ENCODE measurements at places on chromosomes 6 and 20.

GRCh38 chr20:53284696-53285095 lies 308.9 kb downstream of the ZNF217 start:
- DNase-seq, result no peak

DNA sequence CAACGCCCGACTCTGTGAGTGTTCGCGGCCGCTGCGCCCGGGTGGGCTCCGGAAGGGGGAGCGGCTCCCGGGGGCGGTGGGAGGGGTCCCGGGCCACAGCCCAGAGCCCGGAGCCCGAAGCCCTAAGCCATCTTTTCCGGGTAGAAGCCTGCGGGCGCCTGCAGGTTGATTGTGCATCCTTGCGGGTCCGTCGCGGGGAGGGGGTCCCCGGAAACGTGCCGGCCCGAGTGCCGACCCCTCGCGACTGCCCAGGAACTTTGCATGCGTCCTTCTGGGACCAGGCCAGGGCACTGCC lies 413 bp downstream of the PTPRA start:
- peak; percentile 55 for DNase-seq

DNA sequence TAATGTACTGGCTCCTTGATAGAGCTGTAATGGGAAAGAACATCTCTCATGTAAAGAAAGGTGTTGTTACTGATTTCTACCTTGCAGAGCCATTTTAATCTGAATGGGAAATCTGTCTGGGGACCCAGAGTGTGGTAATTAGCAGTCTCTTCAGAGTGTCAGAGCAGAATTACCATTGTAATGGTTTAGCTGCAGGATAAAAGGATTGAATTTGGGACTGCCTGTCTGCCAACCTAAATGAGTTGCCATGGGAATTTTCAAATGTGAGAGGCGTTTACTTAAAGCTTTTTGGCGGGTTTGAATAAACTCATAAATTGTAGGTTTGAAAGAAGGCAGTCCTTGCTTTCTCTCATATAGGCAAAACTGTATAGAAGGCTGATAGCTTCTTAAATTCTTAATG lies 128.8 kb downstream of the QKI start:
- DNase-seq, result no peak

DNA sequence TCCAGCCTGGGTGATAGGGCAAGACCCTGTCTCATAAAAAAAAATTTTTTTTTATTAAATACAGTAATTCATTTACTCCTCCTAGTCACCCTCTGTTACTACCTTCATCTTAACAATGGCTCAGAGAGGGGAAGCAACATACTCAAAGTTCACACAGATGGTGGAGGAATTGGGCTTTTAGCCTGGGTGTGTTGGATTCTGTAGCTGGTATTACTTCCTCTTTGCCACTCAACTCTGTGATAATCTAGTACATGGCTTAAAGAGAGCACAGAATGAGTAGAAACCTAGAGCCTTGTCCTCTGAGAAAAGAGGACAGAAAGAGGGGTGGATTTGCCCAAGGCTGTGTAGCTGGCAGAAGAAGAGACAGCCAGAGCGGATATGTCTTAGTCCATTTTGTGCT lies 96.6 kb downstream of the DLGAP4 start:
- DNase-seq, result no peak

GRCh38 chr20:15059438-15059837 lies 722.0 kb upstream of the FLRT3 start:
- DNase-seq, result no peak

DNA sequence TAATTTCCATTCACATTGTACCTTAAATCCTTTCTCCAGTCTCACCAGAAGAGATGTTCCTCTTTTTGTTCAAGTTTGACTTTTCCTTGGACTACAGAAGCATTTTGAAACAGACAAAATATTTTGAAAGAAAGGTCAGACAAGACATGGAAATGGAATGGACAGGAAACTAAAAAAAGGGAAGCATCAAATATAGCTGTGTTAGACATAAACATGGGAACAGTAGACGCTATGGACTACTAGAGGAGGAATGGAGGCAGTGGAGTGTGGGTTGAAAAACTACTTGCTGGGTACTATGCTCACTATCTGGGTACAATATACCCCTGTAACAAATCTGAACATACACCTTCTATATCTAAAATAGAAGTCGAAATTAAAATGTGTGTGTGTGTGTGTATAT lies 4.1 kb upstream of the FAM135A start:
- DNase-seq, result no peak

DNA sequence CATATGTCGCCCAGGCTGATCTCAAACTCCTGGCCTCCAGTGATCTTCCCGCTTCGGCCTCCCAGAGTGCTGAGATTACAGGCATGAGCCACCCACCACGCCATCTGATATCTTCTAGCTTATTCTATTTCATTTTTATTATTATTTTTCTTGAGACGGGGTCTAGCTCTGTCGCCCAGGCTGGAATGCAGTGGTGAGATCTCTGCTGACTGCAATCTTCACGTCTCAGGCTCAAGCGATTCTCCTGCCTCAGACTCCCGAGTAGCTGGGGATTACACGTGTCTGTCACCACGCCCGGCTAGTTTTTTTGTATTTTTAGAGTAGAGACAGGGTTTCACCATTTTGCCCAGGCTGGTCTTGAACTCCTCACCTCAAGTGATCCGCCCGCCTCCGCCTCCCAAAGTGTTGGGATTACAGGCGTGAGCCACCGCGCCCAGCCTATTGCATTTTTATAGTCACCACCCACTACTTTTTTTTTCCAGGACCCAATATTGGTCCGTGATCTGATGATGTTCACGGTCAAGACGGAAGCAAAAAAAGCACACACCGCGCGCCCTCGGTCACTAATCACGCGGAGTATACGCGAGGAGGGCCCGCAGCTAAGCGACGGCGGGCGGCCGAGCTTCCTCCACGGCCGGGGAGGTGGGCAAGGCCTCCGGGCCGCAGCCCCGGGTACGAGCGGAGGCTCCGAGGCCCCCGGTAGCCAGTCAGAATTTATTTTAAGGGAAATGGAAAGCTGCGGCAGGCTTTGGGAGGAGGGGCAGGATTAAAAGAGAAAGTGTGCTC lies 1.1 kb upstream of the LSM14B start:
- no peak for DNase-seq

GRCh38 chr6:133083248-133083967 lies 157.7 kb upstream of the EYA4 start:
- no peak for DNase-seq

GRCh38 chr6:156645097-156645496 lies 132.1 kb upstream of the ARID1B start:
- DNase-seq, result no peak

- no peak for DNase-seq
These were observed 54.7 kb downstream of the NDUFAF5 start for GRCh38 chr20:13839421-13840092.

GRCh38 chr20:63218701-63219446 lies 2.9 kb upstream of the YTHDF1 start:
- DNase-seq, result no peak

DNA sequence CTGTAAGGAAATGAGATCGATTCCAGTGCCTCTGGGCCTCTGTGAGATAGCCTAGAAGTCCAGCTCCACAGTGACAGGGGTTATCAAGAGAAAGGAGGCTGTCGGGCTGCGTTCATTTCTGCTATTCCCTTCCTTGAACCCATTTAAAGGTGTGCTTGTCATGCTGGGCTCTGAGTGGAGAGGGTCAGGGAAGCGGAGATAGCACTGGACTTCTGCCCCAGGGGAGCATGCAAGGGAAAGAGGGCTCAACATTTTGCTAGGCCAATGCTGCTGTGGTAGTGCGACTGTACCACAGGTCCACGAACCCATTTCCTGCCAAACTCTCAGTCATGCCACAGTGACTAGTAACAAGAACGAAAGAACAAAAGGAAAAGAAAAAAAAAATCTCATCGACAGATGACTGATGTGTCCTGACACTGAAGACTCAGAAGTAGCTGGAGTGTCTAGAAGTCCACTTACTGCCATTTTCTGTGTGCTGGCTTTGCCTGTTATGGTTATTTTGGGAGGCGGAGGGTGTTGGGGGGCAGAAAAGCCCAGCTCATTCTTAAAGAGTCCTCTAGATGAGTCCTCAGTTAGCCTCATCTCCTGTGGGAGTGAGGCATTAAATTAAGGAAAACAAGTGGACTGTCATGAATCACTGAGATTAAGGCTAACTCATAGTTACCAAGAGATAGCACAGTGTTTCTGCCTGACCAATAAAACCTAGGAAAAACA lies 8.1 kb downstream of the NEDD9 start:
- DNase-seq, result no peak

DNA sequence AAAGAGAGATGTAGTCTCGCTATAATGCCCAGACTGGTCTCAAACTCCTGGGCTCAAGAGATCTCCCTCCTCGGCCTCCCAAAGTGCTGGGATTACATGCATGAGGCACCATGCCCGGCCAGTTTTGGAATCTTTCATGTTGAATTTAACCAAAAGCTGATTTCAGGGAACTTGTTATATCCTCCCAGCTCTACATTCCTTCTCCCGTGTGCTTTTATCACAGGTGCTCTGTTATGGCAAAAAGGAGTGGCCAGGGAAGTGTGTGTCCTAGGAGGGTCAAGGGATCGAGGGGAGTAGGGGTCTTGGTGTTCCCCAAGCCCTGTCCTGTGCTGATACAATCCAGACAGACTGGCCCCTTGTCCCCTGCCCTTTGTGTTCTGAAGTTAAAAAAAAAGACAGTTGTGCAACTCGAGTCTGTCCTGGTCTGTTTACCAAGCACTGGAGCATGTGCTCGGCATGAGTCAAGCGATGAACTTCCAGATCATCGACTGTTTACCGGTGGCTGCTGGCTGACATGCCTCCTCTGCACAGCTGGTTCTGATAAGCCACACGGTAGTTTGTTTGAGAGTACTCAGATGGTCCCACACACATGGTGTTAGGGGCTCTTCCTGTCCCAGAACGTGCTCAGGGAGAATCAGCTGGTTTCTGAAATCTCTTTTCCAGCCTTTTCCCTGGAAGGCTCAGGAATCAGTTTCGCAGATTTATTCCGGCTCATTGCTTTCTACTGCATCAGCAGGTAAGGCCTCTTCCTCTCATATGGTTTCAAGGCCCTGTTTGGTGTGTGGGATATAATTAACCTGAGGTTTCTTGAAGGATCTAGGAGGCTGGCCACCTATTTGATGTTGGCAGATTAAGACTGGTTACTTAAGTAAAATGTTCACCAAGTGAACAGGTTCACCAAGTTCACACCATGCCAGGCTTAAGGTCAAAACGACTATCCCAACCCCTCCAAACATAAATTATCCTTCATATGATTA lies 52.6 kb upstream of the NAA20 start:
- DNase-seq, result no peak

DNA sequence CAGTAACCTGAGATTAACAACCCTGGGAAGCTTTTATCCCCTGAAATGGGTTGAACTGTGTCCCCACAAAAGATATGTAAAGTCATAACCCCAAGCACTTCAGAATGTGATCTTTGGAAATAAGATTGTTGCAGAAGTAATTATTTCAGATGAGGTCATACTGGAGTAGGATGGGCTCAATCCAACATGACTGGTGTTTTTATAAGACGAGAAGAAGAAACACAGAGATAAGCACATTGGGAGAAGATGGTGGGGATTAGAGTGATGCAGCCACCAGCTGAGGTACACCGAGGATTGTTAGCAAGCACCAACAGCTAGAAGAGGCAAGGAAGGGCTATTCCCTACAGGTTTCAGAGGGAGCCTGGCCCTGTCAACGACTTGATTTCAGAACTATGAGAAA lies 12.5 kb upstream of the RNF217 start:
- DNase-seq, result no peak

DNA sequence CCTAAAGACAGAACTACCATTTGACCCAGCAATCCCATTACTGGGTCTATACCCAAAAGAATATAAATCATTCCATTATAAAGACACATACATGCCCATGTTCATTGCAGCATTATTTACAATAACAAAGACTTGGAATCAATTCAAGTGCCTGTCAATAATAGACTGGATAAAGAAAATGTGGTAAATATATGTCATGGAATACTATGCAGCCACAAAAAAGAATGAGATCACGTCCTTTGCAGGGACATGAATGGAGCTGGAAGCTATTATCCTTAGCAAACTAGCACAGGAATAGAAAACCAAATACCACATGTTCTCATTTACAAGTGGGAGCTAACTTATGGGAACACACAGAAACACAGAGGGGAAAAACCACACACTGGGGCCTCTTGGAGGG lies 8.7 kb upstream of the DEFB128 start:
- DNase-seq, result no peak

GRCh38 chr6:28545955-28546354 lies 20.3 kb downstream of the GPX5 start:
- DNase-seq, result no peak

GRCh38 chr6:21856456-21856825 lies 262.9 kb downstream of the SOX4 start:
- no peak for DNase-seq

- DNase-seq, result no peak
These were observed 90.8 kb upstream of the ELOVL5 start for GRCh38 chr6:53439556-53439955.

DNA sequence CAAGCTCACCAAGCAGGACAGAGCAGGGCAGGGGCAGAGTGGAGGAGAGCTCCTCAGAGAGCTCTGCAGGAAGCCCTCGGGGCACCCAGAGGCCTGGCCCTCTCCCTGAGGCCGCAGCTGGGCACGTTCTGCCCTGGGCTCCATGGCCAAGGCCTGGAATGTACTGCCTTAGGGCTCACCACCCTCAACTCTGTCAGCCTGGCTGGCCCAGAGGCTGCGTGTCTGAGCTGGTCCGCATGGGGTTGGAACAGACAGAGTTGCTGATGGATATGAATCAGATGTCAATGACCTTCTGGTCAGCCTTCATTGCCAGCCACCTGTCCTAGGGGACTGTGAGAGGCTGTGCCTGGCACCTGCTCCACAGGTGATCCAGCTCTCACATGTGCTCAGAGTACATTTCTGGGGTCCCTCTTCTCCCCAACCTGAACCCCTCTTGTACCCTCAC lies 33.2 kb upstream of the PCMTD2 start:
- DNase-seq, result no peak

DNA sequence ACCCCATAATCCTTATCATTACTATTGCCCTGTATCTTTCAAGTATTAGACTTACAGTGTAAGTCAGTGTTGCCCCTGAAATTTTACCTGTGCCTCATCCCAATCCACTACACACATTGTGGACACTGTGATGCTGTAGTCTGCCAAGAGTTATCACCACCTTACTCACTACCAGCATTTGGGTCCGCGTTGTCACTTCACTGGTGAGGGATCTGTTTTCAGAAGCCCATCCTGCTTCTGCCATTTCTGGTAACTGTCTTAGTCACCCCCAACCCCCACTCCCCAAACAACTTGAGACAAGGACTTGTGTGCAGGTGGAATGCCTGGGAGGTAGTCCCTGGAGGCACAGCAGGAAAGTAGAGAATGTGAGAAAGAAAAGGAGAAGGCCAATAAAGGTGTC lies 6.0 kb upstream of the RAB44 start:
- DNase-seq, result no peak

DNA sequence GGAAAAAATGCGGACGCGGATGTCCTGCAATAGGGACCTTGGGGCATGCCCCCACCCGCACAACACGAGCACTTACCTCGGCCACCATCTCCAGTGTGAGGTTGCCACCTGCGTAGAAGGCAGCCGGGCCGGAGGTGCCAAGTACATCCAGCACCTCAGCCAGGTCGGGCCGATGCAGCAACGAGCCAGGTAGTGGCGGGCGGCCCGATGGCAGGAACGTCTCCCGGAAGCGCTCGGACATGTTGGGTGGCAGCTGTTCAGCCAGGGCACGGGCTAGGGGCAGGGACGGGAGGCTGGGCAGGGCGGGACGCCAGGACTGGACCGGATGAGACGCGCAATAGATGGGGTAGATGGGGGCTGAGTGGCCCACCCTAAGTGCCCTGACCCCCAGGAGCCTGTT lies 13.3 kb downstream of the GGT7 start:
- no peak for DNase-seq
